Left kidney (tissue), 8 donors: ENCODE measurements at places on chromosomes 5 and 9.

- no peak for DNase-seq
Measured at GRCh38 chr5:111954516-111955395, 197.8 kb upstream of the NREP start.

GRCh38 chr5:157478726-157479125, 18.7 kb downstream of the NIPAL4 start:
- DNase-seq = no peak

GRCh38 chr5:82018462-82018861, 46.6 kb downstream of the ATG10 start:
- DNase-seq = no peak

- no peak for DNase-seq
Measured at GRCh38 chr5:173196133-173196952, 38.7 kb downstream of the NKX2-5 start.

GRCh38 chr9:114968671-114969070, 38.3 kb upstream of the TNFSF8 start:
- no peak for DNase-seq
